ENCODE measurements at places on chromosomes 1 and 21.

GRCh38 chr1:2894381-2895041 is 93.0 kb upstream of the TTC34 start:
- no peak for DNase-seq

GRCh38 chr1:46510998-46511365 is 21.3 kb downstream of the DMBX1 start:
- no peak for DNase-seq

DNA sequence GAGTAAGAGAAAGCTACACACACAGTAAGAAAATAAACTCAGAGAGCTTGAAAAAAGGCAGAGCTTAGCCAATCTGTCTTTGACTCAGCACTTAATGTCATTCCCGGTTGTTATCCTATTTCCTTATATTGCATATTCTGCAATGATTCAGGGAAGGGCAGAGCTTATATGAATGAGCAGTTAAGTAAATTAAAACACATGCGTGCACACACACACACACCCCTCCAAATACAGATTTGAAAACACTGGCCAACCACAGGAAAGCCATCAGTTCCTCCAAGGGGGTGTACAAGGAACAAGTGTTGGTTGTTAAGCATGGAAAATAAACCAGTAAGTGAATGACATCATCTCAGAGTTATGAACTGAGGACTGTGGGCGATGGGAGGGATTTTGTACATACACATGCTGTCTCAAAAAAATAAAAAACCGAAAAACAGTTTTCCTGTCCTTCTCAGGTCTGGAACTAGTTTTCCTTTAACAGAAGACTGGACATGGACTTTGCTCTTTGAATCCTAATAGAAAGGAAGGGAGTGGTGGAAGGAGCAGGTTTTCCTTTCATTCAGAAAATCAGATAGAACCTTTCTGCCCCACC is 1.0 kb downstream of the IQGAP3 start:
- peak; percentile 15 for DNase-seq

DNA sequence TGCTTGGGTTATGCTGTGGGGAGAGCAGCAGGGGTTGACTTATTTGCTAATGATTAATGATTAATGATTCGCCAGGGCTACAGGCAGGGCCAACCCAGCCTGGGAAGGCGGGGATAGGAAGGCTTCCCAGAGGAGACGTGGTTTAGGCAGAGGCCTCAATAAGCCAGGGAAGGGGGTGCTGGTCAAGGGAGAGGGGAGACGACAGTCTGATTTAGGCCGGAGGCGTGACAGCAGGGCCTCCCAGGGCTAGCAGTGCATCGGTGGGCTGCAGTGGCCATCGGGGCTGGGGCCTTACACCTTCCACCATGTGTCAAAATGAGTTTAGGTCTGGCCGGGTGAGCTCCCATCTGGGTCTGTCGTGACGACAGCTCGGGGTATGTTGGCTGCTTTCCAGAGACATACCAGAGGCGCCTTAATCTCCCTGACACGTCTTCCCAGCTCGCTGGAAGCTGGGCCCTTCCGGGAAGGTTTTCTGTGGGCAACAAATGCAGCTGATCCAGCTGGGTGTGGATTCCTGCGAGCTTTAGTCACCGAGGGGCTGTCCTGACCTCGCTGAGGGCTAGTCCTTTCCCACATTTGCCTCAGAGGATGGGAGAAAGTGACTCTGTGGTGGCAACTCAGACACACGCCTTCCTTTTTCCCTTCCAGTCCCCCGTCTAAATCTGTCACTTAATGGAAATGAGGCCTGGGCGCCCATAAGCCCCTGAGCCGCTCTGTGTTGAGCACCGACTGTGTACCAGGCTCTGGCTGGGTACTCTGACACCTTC is 3.7 kb upstream of the SLC1A7 start:
- DNase-seq, result no peak

- DNase-seq, result no peak
Measured at GRCh38 chr1:78170859-78171258, 125.1 kb downstream of the GIPC2 start.

DNA sequence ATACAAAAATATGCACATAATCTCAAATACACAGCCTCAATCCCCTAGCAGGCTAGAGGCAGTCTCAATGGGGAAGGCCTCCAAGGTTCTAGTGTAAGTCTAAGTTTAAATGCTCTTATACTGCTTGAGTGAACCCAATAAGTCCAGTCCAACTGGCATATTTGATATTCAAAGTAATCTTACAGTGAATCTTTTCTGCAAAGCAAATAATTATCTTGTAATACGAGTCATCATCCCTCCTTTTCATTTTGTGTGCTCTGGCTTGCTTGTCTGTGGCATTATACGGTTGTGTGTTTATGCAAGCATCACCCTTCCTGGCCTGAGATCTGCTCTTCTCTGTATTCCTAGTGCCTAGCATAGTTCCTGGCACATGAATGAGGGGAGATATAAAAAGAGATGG is 166.9 kb upstream of the HMGB4 start:
- no peak for DNase-seq

DNA sequence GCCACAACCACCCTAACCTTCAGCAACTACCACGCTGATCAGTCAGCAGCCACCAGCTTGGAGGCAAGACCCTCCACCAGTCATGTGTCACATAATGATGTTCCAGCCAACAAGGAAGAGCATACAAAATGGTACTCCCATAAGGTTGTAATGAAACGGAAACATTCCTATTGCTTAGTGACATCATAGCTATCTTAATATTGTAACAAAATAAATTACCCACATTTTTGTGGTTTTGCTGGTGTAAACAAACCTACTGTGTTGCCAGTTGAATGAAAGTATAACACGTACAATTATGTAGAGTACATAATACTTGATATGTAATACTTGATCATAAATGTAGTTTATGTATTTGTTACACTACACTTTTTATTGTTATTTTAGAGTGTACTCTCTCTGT is 1363.2 kb upstream of the ADGRL4 start:
- DNase-seq, result no peak

- DNase-seq, result no peak
Measured at GRCh38 chr1:42679364-42679983, 2.7 kb upstream of the YBX1 start.

GRCh38 chr21:36966821-36967768 is 626 bp upstream of the HLCS start:
- DNase-seq, result no peak

- peak; percentile 35 for DNase-seq
Measured at GRCh38 chr1:24932284-24932683, 2.2 kb upstream of the RUNX3 start.

DNA sequence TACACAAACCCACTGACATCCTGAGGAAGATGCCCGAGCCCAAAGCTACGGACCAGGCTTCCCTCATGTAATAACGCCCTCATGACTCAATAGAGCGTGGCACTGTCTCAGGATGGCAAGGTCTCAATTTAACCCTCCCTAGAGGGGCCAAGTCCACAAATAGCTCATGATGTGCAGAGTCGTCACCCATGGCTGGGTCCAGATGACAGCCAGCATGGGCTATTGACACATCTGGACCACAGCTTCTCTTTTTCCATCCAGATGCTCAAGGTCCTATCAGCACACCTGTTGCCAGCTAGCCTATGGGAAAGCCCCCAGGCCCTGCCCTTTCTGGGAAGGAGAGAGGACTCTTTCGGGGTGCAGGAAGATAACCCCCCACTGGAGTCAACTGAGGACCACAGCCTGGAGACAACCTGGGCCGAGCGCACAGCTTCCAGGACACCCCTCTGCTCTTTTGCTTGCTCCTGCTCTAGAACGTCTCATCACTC is 2.8 kb downstream of the LAPTM5 start:
- peak; percentile 46 for DNase-seq

- no peak for DNase-seq
Measured at GRCh38 chr1:41333146-41333784, 28.0 kb upstream of the FOXO6 start.

DNA sequence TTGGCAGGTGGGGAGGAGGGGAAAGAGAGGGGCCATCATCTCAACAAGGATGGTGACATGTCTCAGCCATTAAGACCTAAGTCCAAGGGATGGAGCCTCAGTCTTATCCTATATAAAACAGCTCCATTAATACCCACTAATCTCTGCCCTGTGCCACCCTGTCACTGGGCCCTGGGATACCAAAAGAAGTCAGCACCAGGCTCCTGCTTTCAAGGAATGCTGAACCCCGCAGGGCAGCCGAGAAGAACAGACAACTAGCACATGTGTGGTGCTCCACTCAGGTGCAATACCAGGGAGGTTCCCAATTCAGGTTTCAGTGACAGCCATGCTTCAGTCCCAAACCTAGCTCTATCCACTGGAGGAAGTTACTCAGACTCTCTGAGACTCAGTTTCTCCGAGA is 128.4 kb downstream of the GRIK3 start:
- DNase-seq, result no peak

GRCh38 chr1:116076831-116077230 is 34.4 kb upstream of the MAB21L3 start:
- DNase-seq, result no peak

DNA sequence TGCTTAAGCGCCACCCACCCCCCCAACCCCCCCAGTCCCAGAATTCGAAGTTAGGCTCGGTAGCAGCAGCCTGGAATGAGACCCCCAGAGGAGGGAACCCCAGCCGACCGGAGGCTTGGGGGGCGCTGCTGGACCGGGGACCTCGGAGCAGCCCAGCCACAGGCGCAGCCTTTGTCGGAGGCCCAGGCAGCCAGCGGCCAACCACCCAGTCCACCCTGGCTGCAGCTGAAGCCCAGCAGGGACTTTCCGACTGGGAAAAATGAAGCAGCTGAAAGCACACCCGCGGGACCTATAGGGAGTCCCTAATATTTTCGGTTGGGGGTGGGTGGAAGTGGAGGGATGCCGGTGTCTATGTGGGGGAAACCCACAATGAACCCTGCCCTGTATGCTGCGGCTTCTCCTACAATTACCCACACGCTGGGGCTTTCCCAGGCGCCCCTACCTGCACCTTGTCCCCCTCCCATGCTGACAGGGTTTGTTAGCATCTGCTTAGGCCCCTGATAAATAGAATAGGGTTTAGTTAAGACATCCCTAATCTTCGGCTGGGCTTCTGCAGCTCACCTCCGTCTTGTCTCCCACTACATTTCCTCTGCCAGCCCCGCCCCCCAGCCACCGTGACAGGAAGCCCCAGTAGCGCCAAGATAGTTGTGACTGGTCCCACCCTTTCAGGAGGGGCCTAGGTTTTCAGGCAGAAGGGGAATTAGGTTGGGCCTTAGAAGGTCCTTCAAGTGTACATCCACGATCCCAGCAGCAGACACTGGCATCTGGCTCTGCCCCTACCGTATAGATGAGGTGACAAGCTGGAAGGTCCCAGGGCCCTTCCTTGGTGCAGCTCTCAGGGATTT is 838 bp downstream of the CCDC28B start:
- peak; percentile 30 for DNase-seq

Data from AML-193 (cell line).